Esophagus muscularis mucosa (tissue), 4 donors: ENCODE measurements at places on chromosomes 6 and 20. TPM values are rescaled to one million over a fixed set of nuclear protein-coding genes. Genes with fewer than 3 reads are reported as not detected.

OXT gene
- not detected for total RNA-seq

LAMA2 gene
- total RNA-seq = 153 TPM

ATP5F1E gene
- 30.8 TPM for total RNA-seq

TP53TG5 gene
- total RNA-seq = 0.17 TPM

FANCE gene
- total RNA-seq = 3.6 TPM

PRKN gene
- 9.6 TPM for total RNA-seq

ESF1 gene
- total RNA-seq = 16.2 TPM

BAK1 gene
- 10.8 TPM for total RNA-seq

TMEM74B gene
- total RNA-seq = 0.83 TPM

PGC gene
- 0.92 TPM for total RNA-seq

ZNF311 gene
- 1.7 TPM for total RNA-seq

TEAD3 gene
- total RNA-seq = 71.4 TPM

NMBR gene
- not detected for total RNA-seq

HLA-DMB gene
- 12.0 TPM for total RNA-seq

C6orf15 gene
- not detected for total RNA-seq

EEF1E1 gene
- total RNA-seq = 45.2 TPM

AURKA gene
- total RNA-seq = 1.5 TPM

SFTA2 gene
- not detected for total RNA-seq

SOD2 gene
- total RNA-seq = 927 TPM

WFDC5 gene
- not detected for total RNA-seq
